ENCODE measurements at places on chromosomes 6 and 20.

DNA sequence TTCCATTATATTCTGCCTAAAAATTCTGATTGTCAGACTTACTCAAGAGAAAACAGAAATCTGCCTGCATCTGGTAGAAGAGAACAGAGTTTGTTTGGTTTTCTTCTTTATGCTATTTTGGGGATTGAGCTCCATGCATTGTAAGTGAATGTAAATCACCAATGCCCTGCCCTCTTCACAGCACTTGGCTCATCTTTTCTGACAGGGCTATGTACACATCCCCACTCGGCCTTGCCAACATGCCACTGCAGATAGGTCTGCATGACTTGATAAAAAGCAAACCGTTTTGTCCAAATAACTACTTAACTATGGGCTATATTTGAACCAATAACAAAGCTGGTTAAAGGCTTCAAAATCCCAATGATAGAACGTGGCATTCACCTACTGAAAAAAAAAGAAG, 117.7 kb downstream of the IBTK start:
- no peak for DNase-seq

- no peak for DNase-seq
These were observed 182.2 kb downstream of the AKAP7 start for GRCh38 chr6:131317516-131317915.

DNA sequence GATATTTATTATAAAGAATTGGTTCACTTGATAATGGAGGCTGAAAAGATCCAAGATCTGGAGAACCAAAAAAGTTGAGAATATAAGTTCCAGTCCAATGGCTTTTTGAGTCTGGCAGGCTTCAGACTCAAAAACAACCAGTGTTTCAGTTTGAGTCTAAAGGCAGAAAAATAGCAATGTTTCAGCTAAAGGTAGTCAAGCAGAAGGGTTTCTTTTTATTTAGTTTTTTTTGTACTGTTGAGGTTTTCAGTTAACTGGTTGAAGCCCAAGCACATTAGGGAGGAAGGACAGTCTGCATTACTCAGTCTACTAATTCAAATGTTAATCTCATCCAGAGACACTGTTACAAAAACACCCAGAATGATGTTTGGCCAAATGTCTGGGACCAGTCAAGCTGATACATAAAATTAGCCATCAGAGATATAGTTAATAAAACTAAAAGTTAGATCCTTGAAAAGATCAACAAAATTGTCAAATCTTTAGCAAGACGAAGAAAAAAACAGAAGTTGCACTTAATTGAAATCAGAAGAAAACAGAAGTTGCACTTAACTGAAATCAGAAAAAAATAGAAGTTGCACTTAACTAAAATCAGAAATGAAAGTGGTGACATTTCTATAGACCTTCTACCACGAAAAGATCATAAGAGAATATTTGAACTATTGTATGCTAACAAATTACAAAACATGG, 980.3 kb upstream of the FLRT3 start:
- no peak for DNase-seq

DNA sequence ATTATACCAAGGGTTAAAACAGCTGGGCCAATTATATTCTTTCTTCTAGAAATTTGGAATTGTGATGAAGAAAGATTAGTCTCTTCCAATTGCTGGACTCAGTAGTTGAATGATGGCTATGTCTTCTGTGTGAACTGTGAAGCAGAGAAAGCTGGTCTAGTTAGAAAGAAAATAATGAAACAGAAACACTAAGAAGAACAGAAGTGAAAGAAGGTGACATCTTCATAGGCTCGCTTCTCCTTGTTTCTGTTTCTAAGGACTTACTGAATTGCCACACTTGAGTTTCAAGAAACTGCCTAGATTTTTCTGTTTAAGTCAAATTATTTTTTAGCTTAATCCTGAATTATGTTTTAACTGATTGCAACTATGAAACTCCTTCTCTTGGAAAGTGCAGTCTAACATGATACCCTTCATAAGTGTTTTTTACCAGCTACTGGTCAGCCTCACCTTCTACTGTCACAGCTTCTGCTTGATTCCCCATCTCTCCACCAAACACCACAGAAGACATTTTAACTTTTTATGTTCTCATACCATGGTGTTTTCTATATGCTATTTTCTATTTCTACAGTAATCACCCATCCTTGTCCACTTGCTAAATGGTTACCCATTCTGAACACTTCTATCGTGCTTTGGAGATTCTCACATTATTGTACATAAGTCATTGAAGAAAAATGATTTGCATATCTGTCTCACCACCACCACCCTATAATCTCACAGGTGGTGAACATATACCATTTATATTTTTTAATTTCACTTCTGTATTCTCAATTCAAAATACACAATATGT, 268.8 kb downstream of the GRIK2 start:
- no peak for DNase-seq

DNA sequence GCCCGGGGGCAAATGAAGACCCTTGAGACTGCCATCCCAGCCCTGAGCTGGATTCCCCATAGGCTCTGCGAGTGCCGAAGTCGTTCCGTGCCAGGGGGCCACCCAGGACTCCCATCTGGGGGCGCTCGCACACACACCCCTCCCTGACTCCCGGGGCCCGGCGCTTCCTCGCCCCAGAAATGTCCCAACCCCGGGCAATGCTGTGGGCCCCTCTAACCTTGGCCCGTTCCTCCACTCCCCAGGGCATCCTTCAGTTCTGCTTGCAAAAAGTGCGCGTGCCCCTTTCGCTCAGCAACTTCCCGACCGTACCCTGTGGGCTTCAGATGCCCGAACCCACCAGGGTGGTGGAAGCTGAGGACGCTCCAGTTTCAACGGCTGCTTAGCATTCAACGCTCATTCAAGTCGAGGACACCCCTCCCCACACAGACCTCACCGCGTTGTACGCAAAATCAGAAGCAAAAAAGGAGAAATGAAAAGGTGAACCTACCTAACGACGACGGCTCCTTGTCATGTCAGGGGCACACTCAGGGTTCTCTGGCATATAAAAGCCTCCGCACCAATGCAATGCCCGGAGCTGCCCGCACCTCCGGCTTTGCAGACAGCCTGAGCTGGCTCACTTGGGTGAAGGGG, 25.3 kb downstream of the RIPOR2 start:
- no peak for DNase-seq

GRCh38 chr6:40075056-40075590, 140.9 kb upstream of the MOCS1 start:
- no peak for DNase-seq

DNA sequence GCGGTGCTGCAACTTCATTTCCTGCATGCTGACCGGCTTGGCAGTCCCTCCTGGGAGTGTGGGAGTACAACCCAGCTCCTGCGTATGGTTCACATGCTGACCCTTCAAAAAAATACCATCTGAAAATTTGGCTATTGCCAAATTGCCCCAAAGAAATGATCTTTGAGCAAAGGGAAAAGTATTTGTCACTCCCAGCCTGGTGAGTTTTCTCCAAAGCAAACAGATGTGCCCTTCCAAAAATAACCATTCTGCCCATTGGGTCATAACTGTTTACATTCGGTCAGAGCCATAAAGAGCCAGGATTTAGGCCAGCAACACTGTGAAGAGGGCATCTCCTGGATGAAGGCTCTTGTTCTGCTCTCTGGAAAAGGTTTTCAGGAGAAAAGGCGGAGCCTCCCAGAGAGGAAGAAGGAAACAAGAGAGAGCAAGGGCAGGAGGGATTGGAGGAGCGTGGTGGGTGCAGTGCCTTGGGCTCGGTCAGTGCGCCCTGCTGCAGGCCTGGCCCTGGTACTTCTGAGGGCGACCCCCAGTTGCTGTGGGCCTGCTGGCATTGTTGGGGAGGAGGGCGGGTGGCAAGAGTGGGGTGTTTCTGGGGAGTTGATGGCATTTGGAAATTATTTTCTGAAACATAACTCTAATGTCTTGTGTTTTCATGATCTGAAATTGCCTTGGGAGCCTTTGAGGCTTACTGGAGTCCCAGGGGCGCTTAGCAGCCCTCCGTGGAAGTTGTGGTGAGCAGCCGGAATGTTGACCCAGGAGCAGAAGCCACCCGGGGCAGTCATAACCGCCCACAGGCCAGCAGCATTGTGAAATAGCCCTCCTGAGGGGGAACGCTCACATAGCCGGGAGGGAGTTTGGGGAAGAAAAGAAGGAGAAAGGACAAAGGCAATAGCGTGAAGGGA, 248.4 kb downstream of the MYLK4 start:
- no peak for DNase-seq

GRCh38 chr6:27312950-27313271, 838 bp upstream of the POM121L2 start:
- DNase-seq: no peak

DNA sequence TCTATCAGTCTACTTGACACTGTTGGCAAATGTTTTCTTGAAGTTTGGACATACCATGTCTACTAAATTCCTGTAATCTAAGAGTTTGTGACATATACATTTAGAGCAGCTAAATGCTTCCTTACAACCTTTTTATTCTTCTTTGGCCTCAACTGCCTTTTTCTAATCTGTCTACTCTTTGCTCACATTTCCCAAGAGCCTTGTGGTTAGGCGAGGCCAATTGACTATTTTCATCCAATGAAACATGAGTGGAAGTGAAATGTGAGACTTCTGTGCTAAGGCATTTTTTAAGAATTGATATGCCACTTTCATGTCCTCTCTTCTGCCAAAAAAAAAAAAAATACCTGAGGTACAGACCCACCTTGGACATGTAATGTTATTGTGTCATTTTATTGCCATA, 158.2 kb upstream of the MCHR2 start:
- DNase-seq: no peak

- no peak for DNase-seq
These were observed 39.3 kb upstream of the IL20RA start for GRCh38 chr6:137084090-137084489.

- DNase-seq: no peak
These were observed 48.3 kb upstream of the RNF24 start for GRCh38 chr20:4063631-4064030.

- no peak for DNase-seq
These were observed 34.0 kb upstream of the BMP6 start for GRCh38 chr6:7691675-7692452.

GRCh38 chr20:46268131-46268614, 40.1 kb downstream of the CDH22 start:
- no peak for DNase-seq

GRCh38 chr6:121285041-121285440, 49.2 kb downstream of the TBC1D32 start:
- no peak for DNase-seq

GRCh38 chr6:132068766-132069165, 117.6 kb upstream of the CCN2 start:
- no peak for DNase-seq

DNA sequence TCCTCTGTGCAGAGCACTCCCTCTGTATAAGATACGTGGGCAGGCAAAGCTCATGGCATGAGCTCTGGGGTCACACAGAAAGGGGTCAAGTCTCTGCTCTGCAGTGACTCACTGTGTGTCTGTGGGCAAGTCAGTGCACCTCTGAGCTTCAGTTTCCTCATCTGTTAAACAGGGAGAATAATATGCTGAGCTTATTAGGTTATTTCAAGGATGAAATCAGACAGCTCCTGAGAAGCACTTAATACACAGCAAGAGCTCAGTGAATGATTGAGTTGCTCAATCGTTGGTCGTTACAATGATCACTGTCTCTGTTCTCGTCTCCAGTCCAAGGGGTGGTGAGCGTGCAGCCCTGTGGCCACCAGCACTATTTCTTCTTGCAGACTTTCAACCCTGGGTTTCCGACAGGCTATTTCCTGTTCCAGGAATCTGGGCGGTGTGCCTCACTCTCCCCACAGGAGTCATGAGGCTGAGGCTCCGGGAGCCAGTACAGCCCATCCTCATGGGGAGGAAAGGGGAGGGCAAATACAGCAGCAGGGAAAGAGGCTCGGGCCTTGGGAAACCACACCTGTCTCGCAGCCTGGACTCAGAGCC, 28.9 kb downstream of the KIAA1755 start:
- DNase-seq: no peak

DNA sequence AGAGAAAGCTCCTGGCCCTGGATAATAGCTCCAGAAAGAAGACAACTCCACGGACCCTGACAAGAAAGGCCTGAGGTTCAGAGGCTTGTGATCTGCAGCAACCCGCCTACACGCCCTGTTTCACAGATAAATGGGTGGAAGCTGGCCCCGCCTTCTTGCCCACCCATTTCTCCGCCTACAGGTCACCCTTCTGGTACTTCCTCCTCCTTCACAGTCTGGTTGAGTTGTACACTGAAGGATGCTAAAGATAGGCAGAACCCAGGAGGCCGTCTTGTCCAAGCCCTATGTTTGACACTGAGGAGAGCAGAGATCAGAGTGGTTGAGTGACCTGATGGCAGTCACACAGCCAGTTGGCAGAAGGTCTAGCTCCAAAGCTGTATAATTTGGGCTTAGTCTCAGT, 34.2 kb upstream of the MDGA1 start:
- no peak for DNase-seq

DNA sequence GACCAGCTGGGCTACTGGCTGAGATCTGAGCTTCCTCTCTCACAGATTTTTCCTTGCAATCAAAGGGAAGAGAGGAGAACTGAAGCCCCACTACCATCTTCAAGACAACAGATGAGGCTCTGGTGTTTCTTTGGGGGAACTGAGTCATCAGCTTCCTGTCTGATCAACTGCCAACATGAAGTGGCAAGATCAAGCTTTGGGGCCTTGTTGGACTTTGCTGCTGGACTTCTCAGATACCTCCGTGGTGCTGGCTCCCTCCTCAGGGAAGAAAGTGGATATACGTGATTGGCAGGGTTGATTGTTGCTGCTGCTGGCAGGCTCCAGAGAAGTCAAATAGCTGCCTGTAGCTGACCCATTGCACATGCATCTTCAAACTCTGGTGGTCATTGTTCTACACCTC, 3.6 kb upstream of the TOX2 start:
- DNase-seq: no peak

GRCh38 chr6:156954191-156954590, 177.0 kb downstream of the ARID1B start:
- DNase-seq: no peak

- no peak for DNase-seq
These were observed 6.5 kb downstream of the BTN2A2 start for GRCh38 chr6:26389349-26389894.

DNA sequence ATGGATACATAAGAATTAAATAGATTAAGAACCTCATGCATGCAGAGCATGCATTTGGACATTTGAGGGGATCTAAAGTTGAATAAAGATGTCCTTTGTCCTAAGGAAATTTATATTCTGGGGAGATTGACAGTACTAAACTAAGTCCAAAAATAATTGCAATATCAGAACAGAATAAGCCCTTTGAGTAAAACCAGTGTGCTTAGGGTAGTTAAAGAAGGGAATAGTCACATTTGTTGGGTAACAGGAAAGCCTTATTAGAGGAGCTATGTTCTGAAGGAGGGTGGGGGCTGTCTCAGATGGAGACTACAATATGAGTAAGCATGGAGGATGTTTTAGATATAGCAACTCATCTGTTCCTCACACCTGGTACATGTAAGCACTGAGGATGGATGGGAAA, 35.8 kb downstream of the CDC5L start:
- DNase-seq: no peak
